ENCODE measurements at places on chromosomes 6 and 20.

DNA sequence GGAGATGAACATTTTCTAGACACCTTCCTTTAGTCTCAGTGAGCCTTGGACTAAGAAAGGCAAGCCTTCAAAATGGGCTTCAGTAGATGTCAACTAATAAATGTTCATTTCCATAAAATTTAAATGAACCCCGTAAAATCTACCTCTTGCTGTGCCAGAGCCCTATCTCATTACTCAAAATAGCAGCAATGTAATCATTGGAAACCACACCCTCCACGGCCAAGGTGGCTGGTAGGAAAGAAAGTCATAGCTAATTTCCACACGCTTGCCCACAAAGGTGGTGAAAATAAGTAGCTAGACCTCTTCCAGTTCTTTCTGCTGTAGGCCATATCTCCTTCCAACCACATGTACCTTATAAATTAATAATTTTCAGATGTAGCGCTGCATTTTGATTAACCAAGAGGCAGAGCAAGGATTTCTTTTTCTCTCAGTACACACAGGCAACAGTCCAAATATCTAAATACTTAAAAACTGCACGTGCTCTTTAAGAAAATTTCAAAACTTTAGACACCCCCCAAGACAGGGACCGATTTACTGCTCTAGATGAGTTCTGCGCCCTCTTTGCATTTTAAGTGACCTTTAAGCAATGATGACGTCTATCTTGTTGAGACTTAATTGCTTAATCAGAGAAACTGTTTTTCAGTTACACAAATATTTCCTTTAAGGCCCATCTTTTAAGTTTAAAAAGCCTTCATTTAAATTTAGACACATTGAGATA, 290.8 kb downstream of the ZNF217 start:
- no peak for DNase-seq

DNA sequence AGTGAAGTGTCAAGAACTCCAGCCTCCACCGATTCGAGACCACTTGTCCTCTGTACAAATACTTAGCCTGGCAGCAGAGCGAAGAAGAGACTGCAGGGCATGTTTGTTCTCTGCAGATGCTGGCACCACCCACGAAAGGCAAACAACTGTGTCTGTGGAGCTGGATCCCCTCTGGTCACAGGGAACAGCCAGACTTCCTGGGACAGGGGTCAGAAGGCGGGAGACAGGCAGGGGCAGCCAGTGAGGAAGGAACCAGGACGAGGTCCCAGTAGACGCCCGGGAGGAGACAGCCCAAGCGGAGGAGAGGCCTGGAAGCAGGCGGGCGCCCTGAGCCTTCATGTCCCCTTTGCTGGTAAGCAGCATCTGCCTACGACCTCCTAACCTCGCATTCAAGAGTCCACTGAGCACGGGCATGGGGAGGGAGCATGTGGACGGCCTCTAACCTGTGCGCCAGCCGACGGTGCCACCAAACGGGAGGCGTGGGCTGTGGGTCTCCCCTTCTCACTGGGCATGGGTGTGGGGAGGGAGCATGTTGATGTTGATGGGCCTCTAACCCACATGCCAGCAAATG, 265.5 kb downstream of the DLL1 start:
- no peak for DNase-seq

- peak; percentile 52 for DNase-seq
Observed at GRCh38 chr6:14348389-14348788, 230.8 kb downstream of the CD83 start.

- DNase-seq: no peak
Observed at GRCh38 chr6:84263557-84263956, 36.1 kb upstream of the CEP162 start.

- peak; percentile 86 for DNase-seq
Observed at GRCh38 chr6:36340618-36341454, 4.1 kb upstream of the BNIP5 start.

DNA sequence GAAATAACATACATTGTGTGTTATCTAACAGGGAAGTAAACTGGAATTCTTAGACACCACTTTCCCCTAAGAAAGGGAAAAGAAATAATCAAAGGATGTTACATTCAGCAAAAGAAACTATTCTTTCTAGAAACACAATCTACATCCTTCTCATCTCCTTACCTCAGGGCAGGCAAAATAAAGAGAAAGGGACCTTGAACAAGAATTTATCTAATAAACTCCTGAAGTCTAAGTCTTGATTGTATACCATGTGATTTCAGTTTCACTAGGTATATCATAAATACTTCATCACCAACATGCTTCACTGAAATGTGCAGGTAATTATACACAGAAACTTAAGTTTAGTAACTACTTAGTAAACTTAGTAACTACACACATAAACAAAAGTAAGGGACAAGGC, 15.0 kb downstream of the EZR start:
- DNase-seq: no peak

DNA sequence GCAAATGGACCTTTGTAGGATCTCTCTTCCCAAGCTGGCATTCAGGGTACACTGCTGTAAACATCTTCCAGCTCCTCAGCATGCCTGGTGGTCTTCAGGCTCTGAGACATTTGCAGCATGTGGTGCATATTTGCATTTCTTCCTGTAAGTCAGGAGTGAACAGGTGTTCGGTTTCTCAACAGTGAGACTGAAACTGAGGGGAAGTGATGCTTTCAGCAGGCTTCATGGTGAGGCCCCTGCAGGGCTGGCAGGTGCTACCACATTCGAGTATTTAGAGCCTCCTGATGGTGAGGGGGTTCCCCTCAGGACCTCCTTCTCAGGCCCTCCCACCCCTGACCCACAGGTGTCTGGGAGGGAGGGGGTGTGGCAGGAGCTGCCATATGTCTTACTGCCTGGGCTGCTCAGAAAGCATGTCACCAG, 15.1 kb downstream of the MYBL2 start:
- no peak for DNase-seq

- DNase-seq: no peak
Observed at GRCh38 chr20:36824142-36824940, 50.8 kb upstream of the DSN1 start.

DNA sequence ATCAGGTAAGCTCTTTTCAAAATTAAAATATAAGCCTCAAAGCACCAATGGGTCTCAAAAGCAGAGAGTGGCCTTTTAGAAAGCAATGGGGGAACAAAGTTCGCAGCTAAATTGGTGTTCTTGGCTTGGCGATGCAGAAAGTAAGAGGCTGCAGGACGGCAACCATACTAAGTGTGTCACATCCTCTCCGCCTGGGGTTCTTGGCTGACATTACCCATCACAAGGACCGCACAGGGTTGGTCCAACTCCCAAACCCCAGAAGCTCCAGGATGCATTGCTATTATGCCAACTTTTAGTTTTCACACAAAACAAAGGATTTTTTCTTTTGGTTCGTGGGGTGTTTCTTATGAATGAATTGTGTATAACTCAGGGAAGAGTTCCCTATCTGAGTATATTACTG, 124.8 kb downstream of the PRKN start:
- no peak for DNase-seq

DNA sequence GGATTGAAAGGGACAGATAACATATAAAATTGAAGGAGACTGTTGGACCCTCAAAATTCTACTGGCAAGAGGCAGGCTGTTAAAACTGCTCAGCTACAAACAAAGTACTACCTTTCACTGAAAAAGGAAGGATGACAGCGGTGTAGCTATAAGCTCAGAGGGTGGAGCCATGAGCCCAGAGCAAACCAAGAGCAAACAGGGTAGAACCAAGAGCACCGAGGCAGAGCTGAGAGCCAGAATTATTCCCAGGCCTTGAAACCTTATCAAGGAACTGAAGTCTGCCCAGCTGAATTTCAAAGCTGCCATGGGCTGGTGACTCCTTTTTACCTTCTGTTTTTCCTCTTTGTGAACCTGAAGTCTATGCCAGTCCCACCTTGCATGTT, 74.7 kb upstream of the SLC4A11 start:
- peak; percentile 48 for DNase-seq

GRCh38 chr6:117497237-117497636, 14.8 kb downstream of the DCBLD1 start:
- no peak for DNase-seq

DNA sequence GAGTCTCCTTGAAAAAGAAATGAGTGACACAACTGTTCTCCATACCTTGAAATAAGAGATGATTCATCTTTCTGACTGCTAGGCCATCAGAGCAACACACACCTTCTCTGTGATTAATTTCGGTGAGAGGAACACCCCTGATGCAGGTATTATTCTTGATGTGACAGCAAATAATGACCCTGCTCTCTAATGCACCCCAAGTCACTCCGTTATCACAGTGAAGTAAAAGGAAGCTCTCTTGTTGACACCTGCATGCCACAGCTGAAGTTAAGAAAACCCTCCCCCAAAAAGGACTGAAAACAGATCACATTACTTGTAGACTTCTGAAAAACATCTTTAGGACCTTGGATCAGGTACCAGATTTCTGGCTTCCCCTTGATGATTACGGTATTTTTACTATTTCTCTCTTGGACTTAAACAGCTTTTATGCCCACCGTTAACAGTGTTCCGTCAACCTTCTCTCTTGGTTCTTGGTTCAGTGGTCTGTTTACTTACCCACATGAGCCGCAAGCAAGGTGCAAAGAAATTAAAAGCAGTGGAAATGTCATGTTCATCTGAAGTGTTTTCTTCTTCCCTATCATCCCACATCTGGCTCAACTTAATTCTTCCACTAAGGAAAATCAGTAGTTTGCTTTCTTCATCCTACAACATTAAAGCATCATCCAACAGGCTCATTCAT, 249.7 kb downstream of the GMPR start:
- no peak for DNase-seq

DNA sequence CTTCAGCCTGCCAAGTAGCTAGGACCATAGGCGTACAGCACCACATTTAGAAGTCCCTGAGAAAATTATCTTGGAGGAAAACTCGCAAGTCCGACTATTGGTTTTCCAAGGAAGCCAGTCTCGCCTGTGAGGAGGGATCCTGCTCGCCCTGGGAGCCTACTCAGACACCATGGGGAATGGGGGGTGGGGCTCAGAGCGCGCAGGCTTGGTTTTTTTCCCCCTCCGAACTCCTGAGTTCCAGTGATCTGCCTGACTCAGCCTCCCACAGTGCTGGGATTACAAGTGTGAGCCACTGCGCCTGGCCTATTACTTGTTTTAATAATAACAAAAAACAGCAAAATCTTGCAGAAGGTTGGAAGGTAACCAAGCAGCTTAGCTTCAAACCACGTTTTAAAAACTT, 153.7 kb downstream of the OR2B2 start:
- DNase-seq: no peak

GRCh38 chr20:63735859-63736718, at the start of gene LIME1:
TSS of gene LIME1 (plus strand) at chr20:63736664. CDS start at chr20:63737550, 886 bp downstream.
- DNase-seq: peak; percentile 23

DNA sequence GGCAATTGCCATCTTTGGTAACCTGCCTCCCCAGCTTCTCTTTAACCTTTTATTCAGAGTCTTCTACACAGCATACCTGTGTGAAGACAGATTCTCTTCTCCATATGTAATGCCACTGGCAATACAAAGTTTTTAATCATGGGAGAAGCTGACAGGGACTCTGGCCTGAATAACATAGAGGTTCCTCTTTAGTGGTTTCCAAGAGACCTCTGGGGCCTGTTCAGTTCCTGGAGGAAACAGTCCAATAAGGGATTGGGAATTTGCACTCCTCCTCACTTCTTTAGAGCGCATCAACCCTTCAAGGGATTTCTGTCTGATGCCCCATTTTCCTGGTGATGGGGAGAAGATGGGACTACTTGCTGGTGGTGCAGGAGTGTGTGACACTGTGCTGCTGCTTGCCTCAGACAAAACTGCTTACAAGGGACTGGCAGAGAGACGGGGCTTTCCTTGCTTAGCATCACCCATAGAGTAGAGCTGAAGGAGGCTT, 1.4 kb downstream of the RIMS1 start:
- no peak for DNase-seq

- no peak for DNase-seq
Observed at GRCh38 chr6:42137194-42137753, 5.1 kb downstream of the C6orf132 start.

Data from suppressor macrophage (primary cell).